Activated CD8-positive, alpha-beta memory T cell treated with anti-CD3 and anti-CD28 coated beads, Interleukin-2, amount 10 ng/mL, durations not matched to agents 7 days and 5 days (primary cell): ENCODE measurements at places on chromosomes 3 and 15. TPM values are rescaled to one million over a fixed set of nuclear protein-coding genes. Genes with fewer than 3 reads are reported as not detected.

Gene CHL1
- total RNA-seq, result not detected

Gene WDR93
- not detected for total RNA-seq

Gene PSTPIP1
- total RNA-seq, result 255 TPM

Gene CFAP92
- total RNA-seq, result 0.12 TPM

Gene GNAT1
- total RNA-seq, result not detected

Gene CHRNA5
- 2.3 TPM for total RNA-seq

Gene RTF1
- 36.3 TPM for total RNA-seq

Gene VGLL3
- not detected for total RNA-seq

Gene RAB11A
- 183 TPM for total RNA-seq

Gene MYRIP
- total RNA-seq, result not detected

Gene C2CD4A
- 0.07 TPM for total RNA-seq

Gene KCNMB2
- not detected for total RNA-seq

Gene ZCWPW2
- total RNA-seq, result 0.35 TPM
